ENCODE measurements at places on chromosomes 4 and X. TPM values are rescaled to one million over a fixed set of nuclear protein-coding genes. Genes with fewer than 3 reads are reported as not detected.

USP17L29 gene
- total RNA-seq = not detected

AMER1 gene
- total RNA-seq = 17.4 TPM

ZFP42 gene
- total RNA-seq = not detected

FRYL gene
- 67.7 TPM for total RNA-seq

PGRMC2 gene
- 20.2 TPM for total RNA-seq

ZNF41 gene
- total RNA-seq = 8.4 TPM

DNA sequence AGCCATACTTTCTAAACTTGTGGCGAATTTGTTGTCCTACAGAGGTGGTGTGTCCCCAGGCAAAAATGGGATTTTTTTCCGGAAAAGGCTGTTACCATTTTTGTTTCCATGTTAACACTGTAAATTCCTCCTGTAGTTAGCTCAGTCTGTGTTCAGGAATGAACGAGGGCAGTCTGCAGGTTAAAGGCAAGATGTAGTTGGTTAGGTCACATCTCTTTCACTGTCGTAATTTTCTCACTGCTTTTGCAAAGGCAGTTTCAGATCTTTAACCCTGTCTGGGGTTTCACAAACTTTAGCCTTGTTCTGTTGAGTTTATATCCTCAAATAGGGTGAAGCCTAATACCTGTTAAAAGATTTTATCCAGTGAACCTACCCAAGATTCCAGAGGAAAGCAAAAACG, 50.5 kb upstream of the PUDP start:
- no peaks in the 10 kb centered on the region for H3K27me3 ChIP-seq
- no peak overlapping the region for H3K27ac ChIP-seq
- no peaks in the 10 kb centered on the region for H3K36me3 ChIP-seq
- no peak overlapping the region for H3K4me3 ChIP-seq
- H3K4me1 ChIP-seq = peaks cover 18% of the 10 kb centered on the region

DNA sequence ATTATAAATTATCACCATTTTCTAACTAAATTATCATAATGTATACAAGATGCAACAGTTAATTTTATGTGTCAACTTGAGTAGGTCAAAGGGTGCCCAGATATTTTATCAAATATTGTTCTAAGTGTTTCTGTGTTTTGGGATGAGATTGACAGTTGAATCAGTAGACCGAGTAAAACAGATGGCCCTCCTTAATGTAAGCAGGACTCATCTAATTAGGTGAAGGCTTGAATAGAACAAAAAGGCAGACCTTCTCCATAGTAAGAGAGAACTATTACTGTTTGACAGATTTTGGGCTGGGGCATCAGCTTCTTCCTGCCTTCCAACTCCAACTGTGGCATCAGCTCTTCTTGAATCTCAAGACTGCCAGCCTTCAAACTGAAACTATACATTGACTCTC, 185.8 kb downstream of the TRAM1L1 start:
- no peak for DNase-seq
- H3K36me3 ChIP-seq = no peaks in the 10 kb centered on the region
- no peaks in the 10 kb centered on the region for H3K27me3 ChIP-seq
- H3K4me3 ChIP-seq = no peak overlapping the region
- no peaks in the 10 kb centered on the region for H3K4me1 ChIP-seq
- H3K27ac ChIP-seq = no peak overlapping the region

DNA sequence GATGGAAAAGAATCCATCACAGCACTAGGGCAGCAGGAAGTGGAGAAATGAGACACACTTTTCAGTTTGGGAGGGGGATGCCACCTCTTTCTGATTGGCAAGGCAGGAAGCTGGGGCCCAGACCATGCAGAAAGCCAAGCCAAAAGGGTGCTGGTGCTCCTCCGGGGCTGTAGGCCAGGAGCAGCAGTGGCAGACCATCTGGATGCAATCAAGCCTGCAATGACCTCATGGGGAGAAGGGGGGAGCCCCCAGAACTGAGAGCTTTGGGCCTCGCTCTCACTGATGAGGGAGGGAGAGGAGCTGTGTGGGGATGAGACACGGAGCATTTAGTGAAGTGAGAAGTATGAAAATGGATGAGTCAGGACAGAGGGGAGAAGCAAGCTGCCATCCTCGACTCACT, 141.3 kb upstream of the NALF2 start:
- H3K36me3 ChIP-seq = no peaks in the 10 kb centered on the region
- peak overlapping the region; percentile 57 for H3K27ac ChIP-seq
- H3K4me1 ChIP-seq = peaks cover 25% of the 10 kb centered on the region
- DNase-seq = no peak

- no peak for DNase-seq
- H3K36me3 ChIP-seq = no peaks in the 10 kb centered on the region
- H3K4me3 ChIP-seq = no peak overlapping the region
- H3K27ac ChIP-seq = no peak overlapping the region
- no peaks in the 10 kb centered on the region for H3K4me1 ChIP-seq
Observed at GRCh38 chrX:40120838-40121580, 23.3 kb upstream of the BCOR start.

GRCh38 chrX:140432346-140433175, 72.3 kb downstream of the SOX3 start:
- no peak overlapping the region for H3K4me3 ChIP-seq
- H3K4me1 ChIP-seq = no peaks in the 10 kb centered on the region
- H3K36me3 ChIP-seq = no peaks in the 10 kb centered on the region
- no peak for DNase-seq
- H3K27me3 ChIP-seq = no peaks in the 10 kb centered on the region
- no peak overlapping the region for H3K27ac ChIP-seq

GRCh38 chrX:139882299-139882698, 50.6 kb downstream of the ATP11C start:
- no peaks in the 10 kb centered on the region for H3K27me3 ChIP-seq
- H3K4me3 ChIP-seq = no peak overlapping the region
- DNase-seq = no peak
- no peaks in the 10 kb centered on the region for H3K4me1 ChIP-seq

GRCh38 chr4:74168841-74169240, 10.9 kb downstream of the MTHFD2L start:
- peak; percentile 64 for DNase-seq
- H3K4me3 ChIP-seq = no peak overlapping the region
- no peaks in the 10 kb centered on the region for H3K27me3 ChIP-seq

GRCh38 chr4:26410385-26411293, 79.6 kb downstream of the CCKAR start:
- H3K4me1 ChIP-seq = 0 out of 2 replicates have a peak, but pooled peaks cover 3% of the 10 kb centered on the region
- H3K36me3 ChIP-seq = peaks cover 67% of the 10 kb centered on the region
- no peak overlapping the region for H3K4me3 ChIP-seq
- DNase-seq = peak; percentile 34

- DNase-seq = no peak
- H3K27me3 ChIP-seq = no peaks in the 10 kb centered on the region
- H3K4me1 ChIP-seq = peaks cover 37% of the 10 kb centered on the region
- H3K4me3 ChIP-seq = no peak overlapping the region
- H3K36me3 ChIP-seq = no peaks in the 10 kb centered on the region
- no peak overlapping the region for H3K27ac ChIP-seq
Observed at GRCh38 chr4:10175626-10176025, 59.0 kb upstream of the WDR1 start.
